ENCODE measurements at places on chromosomes 5 and 9.
A peak's percentile ranks its signal among the peaks of the same experiment; 100 is the strongest.

- peak; percentile 27 for DNase-seq
These were observed 212.4 kb downstream of the DTWD2 start for GRCh38 chr5:118775790-118776499.

GRCh38 chr9:9914174-9914573 is 698.6 kb downstream of the PTPRD start:
- no peak for DNase-seq

GRCh38 chr5:59008816-59009473 is 426.1 kb downstream of the RAB3C start:
- no peak for DNase-seq

DNA sequence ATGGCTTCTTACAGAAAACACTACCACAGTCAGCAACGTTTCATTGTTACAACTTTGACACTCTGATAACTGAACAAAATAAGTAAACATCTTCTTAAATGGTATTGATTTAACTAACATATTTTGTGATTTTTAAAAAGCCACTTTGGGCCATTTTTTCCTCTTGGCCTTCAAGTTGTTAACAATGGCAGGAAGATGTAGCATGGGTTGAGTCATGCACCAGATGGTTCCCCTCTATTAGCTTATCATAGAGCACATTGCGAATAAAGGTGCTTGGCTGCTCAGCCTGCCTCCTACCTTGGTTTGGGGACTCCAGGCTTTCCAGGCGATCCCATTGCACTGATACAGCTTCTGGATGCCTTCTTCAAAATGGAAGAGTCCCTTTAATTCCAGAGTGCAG is 24.1 kb upstream of the CER1 start:
- DNase-seq = no peak

DNA sequence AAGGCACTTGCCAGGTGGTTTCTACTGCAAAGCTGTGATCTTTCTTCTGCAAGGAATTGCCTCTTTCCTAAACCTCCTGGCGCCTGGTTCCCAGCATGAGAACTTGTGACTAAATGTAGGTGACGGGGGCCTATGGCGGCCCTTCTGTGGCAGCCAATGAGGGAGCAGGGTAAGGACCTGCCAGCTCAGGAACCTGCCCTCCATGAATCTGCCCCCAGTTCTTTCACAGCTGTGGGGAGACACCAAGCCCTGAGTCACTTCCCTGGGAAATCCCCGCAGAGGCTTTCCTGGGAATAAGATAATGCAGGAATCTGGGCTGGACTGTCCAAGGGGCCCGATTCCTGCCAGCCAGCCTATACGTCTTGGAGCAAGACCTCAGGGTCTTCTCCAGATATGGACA is 56.7 kb upstream of the CTNNA1 start:
- peak; percentile 22 for DNase-seq

DNA sequence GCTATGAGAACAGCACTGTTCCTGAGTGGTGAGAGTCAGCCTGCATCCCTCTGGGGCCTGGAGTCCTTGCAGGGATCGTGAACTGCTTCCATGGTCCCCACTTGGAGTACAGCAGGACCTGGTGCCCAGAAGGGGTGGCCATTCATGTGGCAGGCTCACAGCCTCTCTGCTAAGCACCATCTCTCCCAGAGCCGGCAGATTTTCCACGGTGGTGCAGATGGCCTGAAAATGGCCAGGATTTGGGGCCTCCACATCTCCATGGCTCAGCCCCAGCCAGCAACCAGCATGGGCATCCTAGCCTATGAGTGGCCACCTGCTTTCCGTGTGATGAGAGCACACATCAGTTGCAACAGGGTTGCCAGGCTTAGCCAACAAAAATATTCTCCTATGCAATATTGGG is 33.9 kb upstream of the SEMA4D start:
- DNase-seq = no peak

DNA sequence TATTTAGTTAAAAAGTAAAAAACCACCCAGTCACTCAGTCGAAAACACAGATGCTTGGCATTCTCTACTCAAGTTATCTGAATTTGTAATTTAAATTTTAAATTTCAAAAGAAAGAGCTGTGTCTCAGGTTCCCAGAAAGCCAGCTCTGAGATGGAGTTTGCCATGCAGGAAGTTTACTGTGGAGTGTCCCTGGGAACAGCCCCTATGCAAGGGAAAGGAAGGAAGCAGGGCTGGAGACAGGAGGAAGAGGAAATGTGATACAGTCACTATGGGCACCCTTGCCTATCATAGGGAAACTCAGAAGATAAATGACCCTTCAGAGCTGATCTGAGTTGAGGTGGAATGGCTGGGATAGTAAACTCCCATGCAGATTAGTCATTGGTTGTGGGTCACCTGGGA is 408.8 kb upstream of the ACTBL2 start:
- no peak for DNase-seq

DNA sequence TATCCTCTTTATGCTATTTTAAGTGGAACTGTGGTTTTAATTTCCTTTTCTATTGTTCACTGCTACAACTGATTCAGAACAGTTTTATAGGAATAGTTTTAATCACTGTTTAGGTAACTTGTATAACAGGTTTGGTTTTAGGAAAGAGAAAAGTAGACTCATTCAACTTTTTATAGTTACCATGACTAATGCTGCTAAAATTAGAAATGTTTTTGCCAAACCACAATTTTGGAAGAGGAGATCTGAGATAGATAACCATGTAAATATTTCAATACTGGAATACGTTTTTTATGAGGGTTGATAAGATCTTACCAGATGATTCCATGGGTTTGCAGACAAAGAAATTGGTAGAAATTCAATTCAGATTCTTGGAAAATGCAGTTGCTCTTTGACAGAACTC is 404.6 kb upstream of the ARRDC3 start:
- peak; percentile 15 for DNase-seq

GRCh38 chr5:59095480-59095879 is 512.6 kb downstream of the RAB3C start:
- DNase-seq = no peak

GRCh38 chr9:10534850-10535249 is 78.0 kb downstream of the PTPRD start:
- no peak for DNase-seq

- DNase-seq = no peak
These were observed 3.6 kb upstream of the TSPAN17 start for GRCh38 chr5:176643491-176644219.

DNA sequence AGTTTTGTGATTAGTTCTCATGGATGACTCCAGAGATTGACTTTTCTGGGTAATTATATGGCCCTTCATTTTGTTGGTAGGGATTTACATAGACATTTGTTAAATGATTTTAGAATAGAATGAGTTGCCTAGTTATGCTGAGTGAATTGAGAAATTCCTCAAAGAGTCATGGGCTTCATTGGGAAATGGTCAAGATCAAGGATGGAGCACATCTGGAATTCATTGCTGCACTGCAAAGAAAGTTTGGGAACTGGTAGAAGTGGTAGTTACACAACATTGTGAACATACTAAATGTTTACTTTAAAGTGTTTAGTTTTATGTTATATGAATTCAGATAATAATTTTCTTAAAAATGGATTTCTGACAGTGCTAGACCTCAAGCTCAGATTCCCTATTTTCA is 46.5 kb downstream of the PIP5K1B start:
- DNase-seq = peak; percentile 2

DNA sequence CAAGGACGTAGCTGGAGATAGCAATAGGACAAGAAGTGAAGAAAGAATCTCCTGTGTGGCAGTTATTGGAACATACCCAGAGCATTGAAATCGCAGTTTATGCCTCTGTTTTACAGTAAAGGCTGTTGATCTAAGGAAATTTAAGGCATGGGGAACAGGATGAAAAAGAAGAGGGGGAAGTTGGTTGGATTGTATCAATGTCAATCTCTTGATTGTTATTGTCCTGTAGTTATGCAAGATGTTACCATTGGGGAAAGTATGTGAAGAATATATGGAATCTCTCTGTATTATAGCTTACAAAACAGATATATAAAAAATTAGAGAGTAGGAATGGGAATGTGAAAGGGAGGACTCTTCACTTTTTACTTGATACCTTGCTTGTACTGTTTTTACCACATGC is 195.6 kb upstream of the NREP start:
- DNase-seq = peak; percentile 65

GRCh38 chr9:117296453-117296852 is 118.4 kb downstream of the ASTN2 start:
- DNase-seq = no peak

- DNase-seq = peak; percentile 43
These were observed 95.8 kb downstream of the CFAP90 start for GRCh38 chr5:7754997-7755596.

GRCh38 chr5:8396246-8396645 is 527.3 kb downstream of the MTRR start:
- DNase-seq = peak; percentile 35

DNA sequence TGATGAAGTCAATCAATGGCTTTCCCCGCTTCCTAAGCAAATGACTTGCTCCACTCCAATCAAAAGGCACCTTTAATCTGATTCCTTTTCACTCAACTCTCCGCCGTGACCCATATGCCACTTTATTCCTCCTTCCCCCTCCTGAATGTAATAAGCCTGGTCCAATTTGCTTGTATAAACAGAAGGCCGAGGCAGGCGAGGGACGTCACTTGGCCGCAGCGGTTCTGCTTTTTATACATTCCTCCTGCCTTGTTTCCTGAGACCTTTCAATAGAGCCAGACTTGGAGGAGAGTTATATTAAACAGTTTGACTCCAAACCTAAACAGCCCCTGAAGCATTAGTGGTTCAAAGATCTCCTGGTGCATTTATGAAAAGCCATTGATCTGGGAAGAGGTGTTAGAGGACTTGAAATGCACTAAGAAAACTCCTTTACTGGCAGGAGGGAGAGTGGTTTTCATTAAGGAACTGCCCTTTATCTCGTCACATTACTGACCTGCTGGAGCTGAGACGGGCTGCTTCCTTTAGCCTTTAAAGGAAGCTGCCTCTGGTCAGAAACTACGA is 273.4 kb downstream of the SLIT3 start:
- DNase-seq = no peak

DNA sequence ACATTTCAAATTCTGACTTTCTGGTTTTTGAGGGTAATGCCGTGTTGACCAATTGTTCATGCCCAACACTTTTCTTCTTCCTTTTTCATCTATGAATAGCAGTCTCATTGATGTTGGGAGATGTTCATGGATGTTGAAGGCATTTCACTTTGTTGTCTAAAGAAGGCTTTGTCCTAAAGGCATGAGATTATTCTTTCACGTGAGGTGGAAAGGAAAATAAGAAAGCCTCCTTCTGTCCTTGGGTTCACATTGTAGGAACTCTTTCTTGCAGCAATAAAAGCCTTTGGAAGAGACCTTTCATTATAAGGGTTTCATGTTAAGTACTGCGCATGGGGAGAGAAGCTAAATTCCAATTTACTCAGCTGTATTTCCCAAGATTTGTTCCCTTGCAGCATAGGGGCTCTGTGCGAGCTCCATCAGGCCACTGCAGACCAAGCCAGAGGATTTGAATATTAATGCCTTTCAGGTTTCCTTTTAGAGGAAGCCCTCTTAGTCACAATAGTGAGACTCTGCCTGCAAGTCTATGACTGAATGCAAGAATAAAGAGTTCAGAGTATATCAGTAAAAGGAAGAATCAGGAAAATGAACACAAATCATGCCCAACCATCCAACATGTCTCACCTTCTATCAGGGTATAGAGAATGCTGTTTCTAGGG is 274.6 kb downstream of the TMEM38B start:
- no peak for DNase-seq

- no peak for DNase-seq
These were observed 5.3 kb downstream of the BRD3 start for GRCh38 chr9:134062461-134063087.

- peak; percentile 21 for DNase-seq
These were observed 1.2 kb downstream of the JMY start for GRCh38 chr5:79236970-79237739.

DNA sequence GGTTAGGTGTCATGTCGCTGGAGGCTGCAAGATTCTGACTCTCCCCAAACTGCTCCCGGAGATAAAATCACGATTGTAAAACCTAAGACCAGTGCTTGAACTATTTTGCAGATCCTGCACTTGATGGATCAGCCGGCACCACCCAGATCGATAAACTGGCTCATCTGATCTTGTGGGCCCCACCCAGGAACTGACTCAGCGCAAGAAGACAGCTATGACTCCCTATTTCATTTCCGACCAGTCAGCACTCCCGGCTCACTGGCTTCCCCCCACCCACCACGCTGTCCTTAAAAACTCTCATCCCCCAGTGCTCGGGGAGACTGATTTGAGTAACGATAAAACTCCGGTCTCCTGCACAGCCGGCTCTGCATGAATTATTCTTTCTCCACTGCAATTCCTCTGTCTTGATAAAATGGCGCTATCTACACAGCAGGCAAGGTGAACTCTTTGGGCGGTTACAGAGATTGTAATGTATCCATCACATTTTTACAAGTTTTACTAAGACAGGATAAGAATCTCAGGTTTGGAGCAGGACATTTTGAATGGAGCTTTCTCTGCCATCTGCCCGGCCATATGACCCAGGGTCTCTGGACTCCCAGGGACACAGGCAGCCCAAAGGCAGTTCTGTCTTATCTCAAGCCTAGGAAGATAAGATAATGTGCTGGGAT is 10.6 kb upstream of the PPP1R26 start:
- DNase-seq = peak; percentile 42

DNA sequence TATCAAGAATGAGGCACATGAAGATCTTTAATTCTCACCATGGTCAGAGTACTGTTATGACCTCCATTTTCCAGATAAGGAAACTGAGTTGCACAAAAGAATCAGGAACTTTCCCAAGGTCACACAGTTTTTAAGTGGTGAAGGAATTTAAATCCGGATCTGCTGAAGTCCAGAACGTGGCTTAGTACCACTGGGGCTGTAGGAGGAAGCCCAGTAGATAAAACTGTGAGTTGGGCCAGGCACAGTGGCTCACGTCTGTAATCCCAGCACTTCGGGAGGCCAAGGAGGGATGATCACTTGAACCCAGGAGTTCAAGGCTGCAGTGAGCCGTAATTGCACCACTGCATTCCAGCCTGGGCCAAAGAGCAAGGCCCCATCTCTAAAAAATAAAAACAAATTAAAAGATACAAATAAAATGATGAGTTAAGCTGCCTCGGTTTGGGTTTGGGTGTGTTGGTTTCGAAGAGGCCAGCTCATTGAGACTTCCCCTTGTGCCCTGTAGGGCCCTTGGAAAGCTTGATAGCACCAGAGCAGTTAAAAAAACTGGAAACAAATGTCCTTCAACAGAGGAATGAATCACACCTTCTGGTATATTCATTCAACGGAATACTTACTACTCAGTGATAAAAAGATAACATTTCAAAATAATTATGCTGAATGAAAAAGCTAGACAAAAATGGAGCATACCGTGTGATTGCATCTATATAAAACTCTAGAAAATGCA is 20.1 kb downstream of the ATOX1 start:
- DNase-seq = no peak

GRCh38 chr5:158070859-158071258 is 211.9 kb upstream of the CLINT1 start:
- peak; percentile 51 for DNase-seq

DNA sequence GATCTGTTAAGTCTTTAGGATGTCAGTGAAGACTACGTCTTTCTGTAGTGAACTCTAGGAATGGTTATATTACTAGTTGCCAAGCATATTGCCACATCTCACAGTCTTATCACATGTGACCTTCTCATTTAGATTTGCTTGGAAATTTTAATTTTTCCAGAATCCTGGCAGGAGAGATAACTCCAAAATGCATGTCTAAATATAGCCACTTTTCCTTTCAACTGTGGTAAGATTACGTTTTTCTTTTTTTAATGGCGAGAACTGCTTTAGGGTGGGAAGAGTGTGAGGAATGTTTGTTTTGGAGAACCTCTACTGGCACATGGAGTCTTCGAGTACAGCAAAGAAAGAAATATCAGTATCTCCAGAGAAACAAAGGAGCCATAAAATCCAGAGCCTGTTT is 91.7 kb upstream of the ADAMTSL1 start:
- no peak for DNase-seq
